ENCODE measurements at places on chromosomes 16 and 17.

DNA sequence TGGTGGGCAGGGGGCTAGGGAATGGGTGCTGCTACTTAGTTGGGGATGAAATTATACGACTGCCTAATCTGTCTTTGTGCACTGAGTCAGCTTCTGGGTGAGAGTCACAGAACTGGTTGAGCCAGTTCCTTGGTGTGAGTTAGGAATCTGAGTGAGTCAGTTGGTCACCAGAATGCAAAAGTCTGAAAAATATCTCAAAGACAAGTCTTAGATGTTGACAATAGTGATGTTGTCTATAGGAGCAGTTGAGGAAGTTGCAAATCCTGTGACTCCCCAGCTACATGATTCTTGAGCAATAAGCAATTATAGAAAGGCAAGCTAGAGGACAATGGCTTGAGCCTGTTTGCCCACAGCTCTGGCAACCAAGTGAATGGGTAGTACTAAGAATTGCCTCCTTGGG lies 399.2 kb downstream of the CNTNAP4 start:
- no peak for DNase-seq

GRCh38 chr17:66260688-66261087 lies 31.5 kb upstream of the APOH start:
- DNase-seq: no peak

- DNase-seq: no peak
Observed at GRCh38 chr17:71039391-71039790, 870.1 kb downstream of the KCNJ2 start.

GRCh38 chr17:38912221-38912813 lies 13.1 kb upstream of the LASP1NB start:
- DNase-seq: peak; percentile 20

GRCh38 chr16:24009098-24009497 lies 173.3 kb downstream of the PRKCB start:
- no peak for DNase-seq

DNA sequence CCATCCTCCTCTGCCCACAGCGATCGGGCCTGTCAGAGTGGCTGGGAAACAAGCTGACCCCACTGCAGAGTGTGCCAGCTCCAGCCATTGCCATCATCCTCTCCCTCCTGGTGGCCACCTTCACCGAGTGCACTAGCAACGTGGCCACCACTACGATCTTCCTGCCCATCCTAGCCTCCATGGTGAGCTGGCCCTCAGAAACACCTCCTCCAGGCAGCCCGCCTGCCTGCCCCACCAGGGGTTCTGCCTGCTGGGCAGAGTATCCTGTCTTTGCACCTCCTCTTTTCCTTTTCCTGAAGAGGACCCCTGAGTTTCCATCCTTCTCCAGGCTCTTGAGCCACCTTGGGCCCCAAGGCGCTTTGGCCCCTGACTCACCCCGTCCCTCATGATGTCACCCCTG lies 10.5 kb upstream of the FOXN1 start:
- DNase-seq: no peak

DNA sequence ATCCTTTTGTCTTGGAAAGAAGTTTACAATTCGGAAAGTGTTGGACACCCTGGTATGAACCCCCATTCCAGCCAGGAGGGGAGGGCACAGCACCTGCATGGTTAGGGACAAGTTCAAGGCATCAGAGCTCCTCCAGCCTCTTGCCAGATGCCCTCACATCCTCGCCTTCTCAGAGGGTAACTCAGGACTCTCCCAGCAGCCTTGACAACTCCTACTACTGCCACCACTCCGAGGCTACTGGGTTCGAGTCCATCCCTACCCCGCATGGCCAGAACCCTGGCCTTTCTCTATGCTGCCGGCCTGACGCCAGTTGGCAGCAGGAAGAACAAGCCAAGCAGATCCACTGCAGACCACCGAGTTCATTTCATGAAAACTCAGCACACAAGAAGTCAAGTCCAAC lies 34.1 kb downstream of the AXIN2 start:
- peak; percentile 22 for DNase-seq

GRCh38 chr16:78549366-78549765 lies 449.9 kb downstream of the WWOX start:
- no peak for DNase-seq

DNA sequence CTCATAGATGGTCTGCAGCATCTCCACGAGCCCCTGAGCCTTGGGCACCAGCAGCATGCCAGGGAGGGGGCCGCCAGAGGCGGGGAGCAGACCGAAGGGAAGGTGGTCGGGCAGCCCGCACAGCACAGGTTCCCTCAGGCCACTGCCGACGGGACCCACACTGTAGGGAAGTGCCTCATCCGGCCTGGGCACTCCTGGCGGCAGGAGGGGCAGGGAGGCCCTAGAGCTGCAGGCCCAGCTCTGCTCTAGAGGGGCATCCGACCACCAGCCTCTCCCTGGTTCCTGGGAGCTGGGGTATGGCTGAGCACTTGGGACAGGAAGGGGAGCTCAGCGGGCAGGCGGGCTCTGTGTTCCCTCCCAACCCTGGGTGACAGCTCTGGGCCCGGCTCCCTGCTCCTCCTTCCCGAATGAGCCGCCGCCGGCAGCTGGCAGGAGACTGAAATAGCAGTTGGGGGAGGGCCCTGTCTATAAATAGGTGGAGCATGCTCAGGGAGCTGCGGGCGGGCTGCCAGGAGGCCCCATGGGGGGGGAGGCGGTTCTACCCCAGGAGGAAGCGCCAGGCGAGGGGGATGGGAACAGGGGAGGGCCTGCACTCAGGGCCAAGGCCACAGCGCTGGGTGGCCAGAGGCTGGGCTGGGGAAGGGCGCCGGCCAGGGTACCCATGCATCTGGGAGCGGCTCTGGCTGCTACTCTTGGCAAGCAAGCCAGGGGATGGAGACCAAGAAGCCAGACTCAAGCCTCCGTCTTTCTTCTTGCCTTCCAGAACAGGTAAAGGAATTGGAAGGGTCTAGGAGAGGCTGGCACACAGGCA lies 12.4 kb downstream of the HDAC5 start:
- peak; percentile 71 for DNase-seq

GRCh38 chr17:56144223-56144622 lies 9.1 kb upstream of the ANKFN1 start:
- DNase-seq: no peak

DNA sequence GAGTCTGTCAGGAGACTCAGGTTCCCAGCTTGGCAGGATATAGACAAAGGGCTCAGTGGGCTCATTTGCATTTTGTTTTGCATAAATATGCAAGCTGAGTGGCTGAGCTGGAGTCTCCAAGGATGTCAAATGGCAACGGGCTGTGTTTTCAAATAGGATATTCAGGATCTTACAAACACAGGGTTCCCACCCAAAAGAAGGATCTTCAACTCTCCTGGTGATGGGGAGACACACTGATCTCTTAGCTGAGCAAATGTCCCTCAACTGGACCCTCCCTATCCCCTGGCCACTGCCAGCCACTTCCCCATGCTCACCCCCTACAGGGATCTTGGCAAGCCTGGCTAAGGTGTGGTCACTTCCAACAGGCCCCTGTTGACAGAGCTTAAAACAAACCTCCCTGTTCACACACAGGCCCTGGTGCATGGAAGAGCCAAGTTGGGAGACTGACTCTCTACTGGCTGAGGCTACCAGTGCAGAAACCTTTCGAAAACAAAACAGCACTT lies 61.6 kb downstream of the SOX9 start:
- DNase-seq: no peak

DNA sequence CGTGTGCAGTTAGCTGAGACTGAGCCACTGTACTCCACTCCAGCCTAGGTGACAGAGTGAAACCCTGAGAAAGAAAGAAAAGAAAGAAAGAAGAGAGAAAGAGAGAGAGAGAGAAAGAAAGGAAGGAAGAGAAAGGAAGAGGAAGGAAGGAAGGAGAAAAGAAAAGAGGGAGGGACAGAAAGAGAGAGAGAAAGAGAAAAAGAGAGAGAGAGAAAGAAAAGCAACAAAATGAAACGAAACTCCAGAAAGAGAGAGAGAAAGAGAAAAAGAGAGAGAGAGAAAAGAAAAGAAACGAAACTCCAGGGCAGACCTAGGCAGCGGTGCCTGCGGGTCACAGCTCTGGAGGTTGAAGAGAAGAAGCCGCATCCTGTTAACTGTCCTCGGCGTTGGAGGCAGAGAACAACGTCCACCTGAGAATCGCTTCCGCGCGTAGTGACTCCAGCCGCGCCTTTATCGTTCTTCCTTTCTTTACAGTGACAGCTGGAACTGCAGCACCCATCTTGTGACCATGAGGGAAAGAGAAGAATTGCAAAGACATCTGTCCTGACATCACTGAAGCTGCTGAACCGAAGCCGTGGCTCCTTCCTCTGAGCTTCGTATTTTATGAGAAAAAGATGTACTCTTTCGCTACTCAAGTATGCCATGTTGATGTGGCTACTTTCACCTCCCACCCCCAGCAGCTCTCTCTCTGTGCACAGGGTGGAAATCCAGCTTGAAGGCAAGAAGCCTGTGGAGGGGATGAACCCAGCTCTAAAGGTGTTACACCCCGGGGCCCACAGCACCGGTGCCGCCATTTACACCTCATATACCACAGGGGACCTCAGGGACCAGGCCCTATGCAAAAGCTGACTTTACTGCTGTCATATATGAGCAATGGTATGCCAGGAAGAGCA lies 56.9 kb upstream of the DOC2B start:
- no peak for DNase-seq

- DNase-seq: no peak
Observed at GRCh38 chr16:24610416-24610755, 71.0 kb downstream of the RBBP6 start.

- DNase-seq: no peak
Observed at GRCh38 chr16:56551796-56552738, 12.8 kb upstream of the MT4 start.

GRCh38 chr16:56101480-56101879 lies 89.8 kb upstream of the GNAO1 start:
- DNase-seq: no peak

GRCh38 chr17:41777157-41777573 lies 9.3 kb downstream of the JUP start:
- no peak for DNase-seq

DNA sequence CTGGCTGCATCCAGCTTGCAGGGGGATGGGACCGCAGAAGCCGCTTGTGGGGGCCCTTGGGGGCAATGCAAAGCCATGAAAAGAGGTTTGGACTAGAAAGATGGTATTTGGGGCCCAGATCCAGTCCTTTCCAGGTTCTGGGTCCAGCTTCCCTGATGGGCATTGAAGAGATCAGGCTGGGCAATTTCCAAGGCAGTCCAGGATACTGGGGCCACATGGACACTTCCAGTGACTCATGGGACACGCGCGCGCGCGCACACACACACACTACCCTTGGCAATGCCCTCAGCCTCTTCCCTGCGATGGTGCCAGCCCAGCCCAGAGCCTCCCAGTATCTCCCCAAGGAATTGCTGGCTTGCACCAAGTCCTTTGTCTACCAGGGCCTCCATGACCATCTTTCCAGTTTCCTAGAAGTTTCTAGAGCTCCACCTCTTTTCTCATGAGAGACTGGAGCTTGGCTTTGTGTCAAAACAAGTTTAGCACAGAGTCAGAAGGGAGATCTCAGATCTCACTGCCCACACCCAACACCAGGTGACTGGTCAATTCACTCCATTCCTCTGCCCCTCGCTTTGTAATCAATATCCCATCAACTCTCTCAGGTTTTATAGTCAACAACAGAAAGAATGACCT lies 44.3 kb downstream of the WNT3 start:
- no peak for DNase-seq

- DNase-seq: no peak
Observed at GRCh38 chr16:53048139-53048915, 4.4 kb downstream of the CHD9NB start.

GRCh38 chr16:89099905-89100304 lies 6.3 kb downstream of the ACSF3 start:
- DNase-seq: no peak

DNA sequence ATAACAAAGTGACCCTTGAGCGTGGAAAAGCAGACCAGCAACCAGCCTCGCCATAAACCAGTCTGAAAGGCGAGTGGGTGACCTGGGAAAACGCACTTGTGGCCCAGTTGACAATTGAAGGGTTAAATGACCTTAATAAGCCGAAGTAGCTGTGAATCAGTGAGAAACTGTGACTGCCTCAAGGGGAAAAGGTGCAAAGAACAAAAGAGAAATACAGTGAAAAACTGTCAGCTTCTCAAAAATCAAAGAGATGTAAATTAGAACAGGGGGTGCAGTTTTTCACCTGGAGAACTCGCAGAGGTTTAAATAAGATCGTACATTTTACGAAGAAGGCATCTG lies 124.1 kb downstream of the CMIP start:
- DNase-seq: no peak

DNA sequence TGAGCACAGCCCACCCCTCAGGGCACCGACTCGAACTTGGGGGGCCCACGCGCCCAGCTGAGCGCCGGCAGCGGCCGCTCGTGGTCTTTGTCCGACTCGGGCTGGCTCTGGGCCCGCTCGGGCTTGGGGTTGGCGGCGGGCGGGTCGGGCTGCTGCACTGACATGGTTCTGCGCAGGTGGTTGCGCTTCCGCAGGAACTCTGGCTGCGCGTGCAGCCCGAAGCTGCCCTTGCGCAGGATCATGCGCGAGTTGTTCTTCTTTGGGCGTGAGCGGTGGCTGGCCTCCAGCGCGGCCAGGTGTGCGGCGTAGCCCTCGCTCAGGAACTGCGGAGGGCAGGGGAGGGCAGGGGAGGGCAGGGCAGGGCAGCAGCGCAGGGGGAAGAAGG lies 11.1 kb downstream of the PIMREG start:
- peak; percentile 68 for DNase-seq
